ENCODE measurements at places on chromosomes 12 and 14. TPM values are rescaled to one million over a fixed set of nuclear protein-coding genes. Genes with fewer than 3 reads are reported as not detected.

The SBNO1 gene
- 45.3 TPM for total RNA-seq

The KRT85 gene
- total RNA-seq = not detected

The NFATC4 gene
- total RNA-seq = 1.3 TPM

The MFAP5 gene
- not detected for total RNA-seq

The GPRC5A gene
- not detected for total RNA-seq

The OVCH1 gene
- total RNA-seq = not detected

The LTB4R gene
- total RNA-seq = 32.5 TPM

The MYH6 gene
- 1.0 TPM for total RNA-seq

The NKX2-1 gene
- not detected for total RNA-seq

The ARHGEF25 gene
- total RNA-seq = 0.70 TPM

The GYS2 gene
- total RNA-seq = not detected

Data from activated CD8-positive, alpha-beta memory T cell treated with anti-CD3 and anti-CD28 coated beads, Interleukin-2, amount 10 ng/mL, durations not matched to agents 7 days and 5 days (primary cell).